ENCODE measurements at places on chromosomes 4 and X. TPM values are rescaled to one million over a fixed set of nuclear protein-coding genes. Genes with fewer than 3 reads are reported as not detected.

- H3K27ac ChIP-seq, result no peak overlapping the region
- no peaks in the 10 kb centered on the region for H3K27me3 ChIP-seq
- H3K4me3 ChIP-seq, result no peak overlapping the region
- H3K36me3 ChIP-seq, result no peaks in the 10 kb centered on the region
Measured at GRCh38 chr4:133130171-133130570, 18.9 kb upstream of the PCDH10 start.

DNA sequence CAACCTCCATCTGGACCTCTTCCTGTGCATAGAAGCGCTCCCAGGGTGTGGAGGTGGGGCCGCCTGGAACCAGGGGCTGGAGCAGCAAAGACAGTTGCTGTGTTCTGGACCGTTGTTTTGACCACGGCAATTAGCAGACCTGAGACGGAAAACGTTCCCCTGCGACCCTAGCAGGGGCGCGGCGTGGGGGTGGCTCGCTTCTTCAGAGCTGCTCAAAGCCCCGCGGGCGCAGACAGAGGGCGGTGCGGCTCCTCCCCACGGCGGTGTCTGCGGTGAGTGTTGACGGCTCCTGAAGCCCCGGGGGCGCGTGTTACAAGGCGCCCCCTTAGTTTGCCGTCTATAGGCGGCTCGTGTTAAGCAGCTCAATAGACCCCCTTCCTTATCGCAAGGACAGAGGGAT is 79.2 kb downstream of the TRIML1 start:
- no peaks in the 10 kb centered on the region for H3K4me1 ChIP-seq
- H3K4me3 ChIP-seq, result no peak overlapping the region
- H3K36me3 ChIP-seq, result no peaks in the 10 kb centered on the region
- DNase-seq, result no peak

DNA sequence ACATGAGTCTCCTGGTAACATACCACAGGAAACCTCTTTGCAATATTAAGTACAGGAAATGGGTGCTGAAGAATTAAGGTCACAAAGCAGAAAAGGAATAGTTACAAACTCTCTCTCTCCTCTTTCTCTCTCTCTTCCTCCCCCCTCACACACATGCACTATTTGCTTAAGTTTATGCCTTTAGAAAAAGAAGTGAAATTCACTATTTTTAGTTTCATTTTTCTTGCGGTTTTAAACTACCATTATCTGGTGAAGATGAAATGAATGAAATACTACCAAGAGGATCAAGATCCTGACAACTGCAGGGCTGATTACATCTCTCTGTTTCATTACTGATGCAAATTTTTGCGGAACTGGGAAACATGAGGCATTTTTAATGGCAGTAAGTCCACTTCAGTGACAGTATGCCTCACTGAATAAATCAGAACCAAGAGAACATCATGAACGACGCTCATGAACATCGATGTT is 64.3 kb upstream of the FTHL17 start:
- no peaks in the 10 kb centered on the region for H3K27me3 ChIP-seq
- DNase-seq, result no peak
- peak overlapping the region; percentile 65 for H3K27ac ChIP-seq
- no peaks in the 10 kb centered on the region for H3K36me3 ChIP-seq

Gene PNMA5
- total RNA-seq, result 0.27 TPM

Gene ATP2B3
- not detected for total RNA-seq

Gene XG
- total RNA-seq, result not detected

DNA sequence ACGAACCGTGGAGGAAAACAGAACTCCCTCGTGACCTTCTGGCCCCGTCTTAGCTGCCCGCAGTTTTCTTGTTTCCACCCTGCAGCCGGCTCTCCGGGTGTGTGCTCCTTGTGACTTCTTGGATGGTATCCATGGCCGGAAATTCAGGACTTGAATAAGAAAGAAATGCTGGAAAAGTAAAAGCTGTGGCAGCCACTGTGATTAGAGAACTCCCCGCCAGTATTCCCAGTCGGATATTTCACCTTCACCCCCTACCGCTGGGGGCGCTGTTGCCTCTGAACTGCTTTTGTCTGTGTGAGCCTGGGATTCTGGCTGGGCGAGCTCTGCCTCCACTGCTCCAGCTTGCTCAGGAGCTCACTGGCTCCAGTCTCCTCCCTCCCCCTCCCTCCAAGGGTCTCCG is 41.5 kb upstream of the CYP4V2 start:
- DNase-seq, result no peak
- no peaks in the 10 kb centered on the region for H3K36me3 ChIP-seq
- peaks cover 6% of the 10 kb centered on the region for H3K4me1 ChIP-seq
- peaks cover 39% of the 10 kb centered on the region for H3K27me3 ChIP-seq

All from activated B cell treated with CpG ODN at 0.5 μM for 24 hours (primary cell).